ENCODE measurements at places on chromosomes 3 and 15.

DNA sequence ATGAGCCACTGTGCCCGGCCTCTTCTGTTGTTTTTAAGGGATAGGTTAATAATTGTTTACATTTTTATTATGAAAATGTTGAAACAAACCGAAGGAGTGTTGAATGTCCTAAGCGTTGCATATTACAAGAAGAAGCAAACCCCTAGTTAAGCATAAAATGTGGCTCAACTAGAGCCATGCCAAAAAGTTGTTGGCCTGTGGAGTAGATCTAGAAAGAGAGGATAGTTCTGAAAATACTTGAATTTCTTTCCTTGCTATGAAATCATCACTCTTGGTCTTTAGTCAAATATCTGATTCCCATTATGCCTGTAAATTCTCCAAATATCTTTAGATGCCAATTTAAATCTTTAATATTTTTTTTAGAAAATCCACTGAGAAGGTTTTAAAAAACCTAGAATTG is 12.8 kb downstream of the RBP2 start:
- DNase-seq, result no peak

DNA sequence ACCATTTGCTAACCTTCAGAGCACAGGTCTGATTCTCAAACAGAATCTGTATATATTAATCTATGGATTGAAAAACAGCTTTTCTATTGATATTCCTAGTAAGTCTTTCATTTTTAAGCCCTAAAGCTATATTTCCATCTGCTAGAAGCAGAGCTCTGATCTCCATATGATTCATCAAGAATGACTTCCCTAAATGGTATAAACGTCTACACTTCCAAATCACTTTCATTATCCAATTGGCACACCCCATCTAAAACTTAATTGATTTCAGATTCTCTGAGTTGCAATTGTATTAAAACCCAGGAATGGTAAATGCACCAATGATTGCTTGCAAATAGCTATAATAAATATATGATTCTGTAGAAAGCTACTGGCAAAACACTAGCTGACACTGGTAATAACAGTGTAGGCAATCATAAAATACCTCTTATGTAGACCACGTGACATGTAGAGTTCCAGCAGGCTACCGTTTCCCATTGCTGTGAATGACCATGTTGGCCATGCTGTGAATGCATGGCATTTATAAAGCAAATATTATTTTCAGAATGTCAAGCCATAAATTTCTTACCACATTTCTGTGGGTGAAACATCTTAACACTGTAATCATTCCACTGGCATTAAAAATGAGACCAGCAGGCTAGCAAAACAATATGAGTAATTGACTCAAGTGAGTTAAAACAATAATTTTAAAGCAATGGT is 226.0 kb downstream of the ZMAT3 start:
- DNase-seq, result no peak

- no peak for DNase-seq
Measured at GRCh38 chr15:85490856-85491255, 110.5 kb downstream of the AKAP13 start.

DNA sequence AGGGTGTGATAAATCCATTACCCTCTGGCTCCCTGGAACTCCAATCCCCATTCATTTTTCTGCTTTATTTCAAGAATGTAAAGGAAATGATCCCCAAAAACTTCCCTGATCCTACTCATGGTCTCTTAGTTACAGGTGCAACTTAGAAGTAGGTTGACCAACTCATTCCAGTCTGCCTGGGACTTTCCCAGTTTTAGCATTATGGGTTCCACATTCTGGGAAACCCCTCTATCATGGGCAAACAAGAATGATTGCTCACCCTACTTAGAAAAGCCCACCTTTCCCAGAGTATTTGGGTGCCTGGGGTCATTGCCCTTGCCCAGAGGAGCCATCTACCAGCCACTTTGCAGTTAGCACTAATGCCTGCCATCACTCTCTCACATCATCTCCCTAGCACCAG is 15.6 kb downstream of the CLDN18 start:
- no peak for DNase-seq

GRCh38 chr3:34260271-34261000 is 462.0 kb downstream of the PDCD6IP start:
- DNase-seq, result no peak

DNA sequence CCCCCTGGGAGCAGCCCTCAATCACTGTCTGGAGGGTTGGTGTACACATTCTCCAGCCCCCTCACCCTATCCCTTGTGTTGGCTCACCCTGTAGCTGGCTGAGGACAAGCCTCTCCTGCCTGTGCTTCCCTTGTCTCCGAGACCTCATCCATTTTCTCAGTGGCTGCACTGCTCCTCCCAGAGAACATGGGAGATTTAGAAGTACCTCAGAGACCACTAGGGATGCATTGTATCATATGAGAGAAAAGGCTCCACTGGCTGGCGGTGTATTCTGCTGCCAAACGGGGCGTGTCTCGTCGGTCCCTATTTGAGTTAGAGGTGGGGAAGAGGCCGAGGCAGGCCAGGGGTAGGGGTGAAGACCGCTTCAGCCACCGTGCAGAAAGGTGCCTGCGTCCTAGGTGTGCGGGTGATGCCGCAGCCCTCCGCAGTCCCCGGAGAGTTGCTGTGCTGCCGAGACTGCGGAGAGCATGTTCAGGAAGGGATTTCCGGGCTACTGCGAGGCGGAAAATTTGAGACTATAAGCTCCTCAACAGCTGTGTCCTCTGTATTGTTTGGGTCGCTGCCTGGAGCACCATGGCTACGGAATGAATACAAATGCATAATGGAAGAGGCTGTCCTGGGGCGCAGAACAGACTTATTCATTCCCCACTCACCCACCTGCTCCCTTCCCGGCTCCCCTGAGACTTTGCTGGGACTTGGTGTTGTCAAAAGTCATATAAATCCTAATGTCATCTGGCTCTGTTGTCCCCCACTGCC is 43.8 kb downstream of the SPSB4 start:
- DNase-seq, result no peak

GRCh38 chr3:190552969-190553759 is 39.3 kb downstream of the IL1RAP start:
- DNase-seq, result no peak

- no peak for DNase-seq
Measured at GRCh38 chr3:4763604-4764247, 215.5 kb upstream of the BHLHE40 start.

DNA sequence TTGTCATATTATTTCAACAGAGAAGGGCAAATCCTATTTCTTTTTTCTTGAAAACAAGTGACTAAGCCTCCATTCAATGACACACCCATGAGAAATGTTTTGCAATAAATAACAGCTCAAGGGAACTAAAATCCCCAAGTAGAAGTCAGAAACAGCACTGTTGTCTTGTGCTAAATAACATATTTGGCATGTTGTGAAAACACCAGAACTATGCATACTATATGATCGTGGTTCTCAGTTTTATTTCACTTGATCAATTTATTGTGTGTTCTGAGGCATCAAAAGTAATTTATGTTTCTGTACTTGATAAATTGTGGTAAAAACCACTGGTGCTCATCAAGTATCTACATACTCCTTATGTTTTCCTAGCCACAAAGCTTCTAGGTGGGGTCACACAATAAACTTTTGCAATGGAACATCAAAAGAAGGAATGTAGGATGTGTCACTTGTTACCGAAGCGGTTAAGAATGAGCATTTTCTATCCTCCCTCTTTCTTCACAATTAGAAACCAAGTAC is 691.7 kb upstream of the CBLB start:
- no peak for DNase-seq
